ENCODE measurements at places on chromosomes 3 and 15.

- DNase-seq, result no peak
Measured at GRCh38 chr3:23756206-23756840, 49.4 kb upstream of the UBE2E1 start.

GRCh38 chr3:44238889-44239288 lies 2.8 kb upstream of the TOPAZ1 start:
- no peak for DNase-seq

DNA sequence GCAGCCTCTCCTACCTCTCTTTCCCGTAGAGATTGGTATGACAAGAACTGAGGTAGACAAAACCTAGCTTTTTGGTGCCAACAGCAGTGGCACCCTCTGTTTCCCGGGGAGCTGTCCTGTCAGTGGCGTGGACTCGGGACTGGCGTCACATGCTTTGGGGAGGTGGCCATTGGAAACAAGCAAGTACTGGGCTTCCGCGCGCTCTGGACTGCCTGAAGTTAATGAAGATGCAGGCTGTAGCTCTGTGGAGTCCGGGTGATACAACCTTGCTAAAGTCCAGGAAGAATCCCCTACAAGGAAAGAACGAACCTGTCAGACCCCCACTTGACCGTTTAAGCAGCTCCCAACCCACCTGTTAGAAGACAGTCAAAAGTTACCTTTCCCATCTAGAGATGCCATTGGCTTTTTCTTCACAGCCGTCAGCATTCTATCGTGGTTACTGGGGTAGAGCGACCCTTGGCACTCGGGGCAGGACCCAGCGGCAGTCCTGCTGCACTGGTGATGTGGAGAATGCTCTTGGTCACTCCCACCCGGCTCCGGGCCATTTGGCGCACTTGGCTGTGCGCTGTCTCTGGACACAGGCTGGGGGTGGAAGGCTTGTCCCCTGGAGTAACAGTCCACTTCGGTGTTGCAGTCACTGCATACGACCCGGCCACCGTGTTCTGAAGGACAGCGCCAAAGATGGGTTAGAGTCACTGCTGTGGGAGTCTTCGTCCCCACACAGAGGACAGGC lies 120.5 kb downstream of the LRIG1 start:
- DNase-seq, result no peak

DNA sequence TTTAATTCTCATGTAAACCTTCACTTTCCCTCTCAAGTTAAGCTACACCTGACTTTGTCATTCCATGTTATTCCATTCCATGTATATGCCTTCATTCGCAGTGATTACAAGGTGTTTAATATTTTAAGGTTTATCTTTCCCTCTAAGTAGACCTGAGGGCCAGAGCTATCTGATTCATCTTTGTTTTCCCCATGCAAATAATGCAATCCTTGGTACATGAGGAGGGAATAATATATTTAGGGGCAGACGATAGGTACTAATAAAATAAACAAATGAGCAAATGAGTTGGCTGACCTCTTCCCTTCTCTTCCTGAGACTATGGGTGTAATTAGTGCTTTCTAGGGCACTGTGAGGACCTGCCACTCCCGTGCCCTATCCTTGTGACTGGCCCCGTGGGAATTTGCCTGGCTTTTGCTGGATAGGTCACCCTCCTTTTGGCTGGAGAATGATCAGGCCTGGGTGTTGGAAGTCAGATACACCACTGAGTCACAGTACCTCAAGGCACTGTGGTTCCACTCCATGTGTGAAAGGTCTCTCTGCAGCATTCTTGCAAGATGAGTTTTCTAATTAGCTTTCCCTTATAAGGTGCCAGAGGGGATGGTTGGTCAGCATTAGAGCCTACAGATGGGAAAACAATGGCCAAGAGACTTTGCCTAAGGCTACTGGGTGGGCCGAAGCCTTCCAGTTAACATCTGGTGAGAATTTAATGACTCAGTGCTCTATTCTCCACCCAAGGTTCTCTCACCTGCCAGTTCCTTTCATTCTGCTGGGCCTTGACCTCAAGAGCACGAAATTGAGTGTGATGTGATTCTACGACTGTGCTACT lies 183.2 kb downstream of the P3H2 start:
- DNase-seq, result no peak

DNA sequence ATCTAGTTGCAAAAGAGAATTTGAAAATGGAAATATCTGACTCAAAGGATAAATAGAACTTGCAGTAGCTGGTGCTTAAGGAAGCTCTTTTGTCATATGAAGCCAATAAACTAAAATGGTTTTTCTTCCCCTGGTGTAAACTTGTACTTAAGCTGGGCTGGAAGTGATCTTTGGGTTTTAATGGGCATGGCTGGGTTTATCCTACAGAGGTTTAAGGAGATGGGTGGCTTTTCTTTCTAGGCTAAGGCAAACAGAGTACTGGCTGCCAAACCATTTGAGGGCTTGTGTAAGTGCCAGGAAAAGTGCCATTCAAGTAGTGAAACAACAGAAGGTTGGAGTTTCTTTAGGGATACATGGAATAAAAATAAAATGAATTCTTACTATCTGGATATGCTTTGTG lies 12.1 kb upstream of the UTS2B start:
- no peak for DNase-seq

DNA sequence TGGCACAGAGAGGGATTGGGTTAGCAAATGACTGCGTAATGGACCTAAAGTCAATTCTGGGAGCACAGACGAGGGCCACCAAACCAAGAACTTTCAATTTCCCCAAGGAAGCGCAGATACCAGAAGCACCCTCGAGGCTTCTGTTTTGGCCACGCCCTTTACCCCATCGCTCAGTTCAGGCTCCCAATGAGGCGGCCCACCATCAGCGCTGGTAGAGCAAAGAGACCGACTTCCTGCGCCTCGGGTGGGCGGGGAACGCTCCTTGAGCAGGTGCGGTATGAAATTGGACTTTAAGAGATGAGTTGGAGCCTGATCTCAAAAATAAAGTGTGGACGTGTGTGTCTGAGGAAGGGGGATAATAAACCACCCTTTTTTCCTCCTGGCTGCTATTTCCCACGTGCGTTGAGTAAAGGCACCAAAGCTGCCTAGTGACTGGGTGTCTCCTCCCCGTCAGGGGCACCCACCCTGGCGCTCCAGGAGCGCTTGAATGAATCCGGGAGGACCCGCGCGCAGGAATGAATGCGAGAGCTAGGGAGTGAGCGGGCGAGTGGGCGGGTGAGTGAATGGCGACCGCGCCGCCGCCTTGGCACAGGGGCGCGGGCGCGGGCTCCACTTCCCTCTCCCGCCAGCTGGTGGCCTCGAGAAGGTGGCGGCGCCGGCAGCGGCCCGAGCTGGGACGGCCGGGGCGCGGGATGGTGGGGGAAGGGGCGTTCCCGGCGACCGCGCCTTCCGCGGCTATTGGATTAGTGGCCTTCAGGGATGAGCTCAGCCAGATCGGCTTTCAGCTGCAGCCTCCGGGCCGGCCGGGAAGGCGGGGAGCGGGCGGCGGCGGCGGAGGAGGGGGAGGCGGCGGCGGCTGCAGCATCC lies at the start of gene SPSB4:
SPSB4 (plus strand) TSS at position 772 of the 867 bp plus-strand sequence. CDS start 14,758 bp downstream, outside the sequence.
- DNase-seq, result peak; percentile 73

GRCh38 chr3:89059211-89059925 lies 48.1 kb upstream of the EPHA3 start:
- no peak for DNase-seq

- peak; percentile 71 for DNase-seq
Measured at GRCh38 chr3:56251343-56251945, 216.8 kb downstream of the ERC2 start.

DNA sequence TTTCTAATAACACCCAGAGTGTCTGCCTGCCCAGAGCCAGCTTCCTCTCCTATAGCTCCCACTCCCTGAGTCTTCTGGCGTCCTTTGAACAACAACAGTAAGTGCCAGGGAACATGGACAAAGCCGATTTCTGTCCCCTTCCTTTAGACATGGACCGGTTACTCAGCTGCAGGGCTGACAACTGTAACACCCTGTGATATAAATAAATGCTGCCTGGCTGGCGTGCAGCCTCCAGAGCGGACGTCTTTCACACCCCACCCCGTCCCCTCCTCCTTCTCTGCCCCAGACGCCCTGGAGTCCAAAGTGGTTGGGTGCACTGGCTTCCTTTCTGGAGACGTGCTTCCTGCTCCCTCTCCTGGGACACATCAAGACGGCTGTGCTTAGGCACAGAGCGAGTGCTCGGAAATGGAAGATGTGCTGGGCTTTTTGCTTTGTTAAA lies 281.9 kb upstream of the LRRFIP2 start:
- peak; percentile 60 for DNase-seq

DNA sequence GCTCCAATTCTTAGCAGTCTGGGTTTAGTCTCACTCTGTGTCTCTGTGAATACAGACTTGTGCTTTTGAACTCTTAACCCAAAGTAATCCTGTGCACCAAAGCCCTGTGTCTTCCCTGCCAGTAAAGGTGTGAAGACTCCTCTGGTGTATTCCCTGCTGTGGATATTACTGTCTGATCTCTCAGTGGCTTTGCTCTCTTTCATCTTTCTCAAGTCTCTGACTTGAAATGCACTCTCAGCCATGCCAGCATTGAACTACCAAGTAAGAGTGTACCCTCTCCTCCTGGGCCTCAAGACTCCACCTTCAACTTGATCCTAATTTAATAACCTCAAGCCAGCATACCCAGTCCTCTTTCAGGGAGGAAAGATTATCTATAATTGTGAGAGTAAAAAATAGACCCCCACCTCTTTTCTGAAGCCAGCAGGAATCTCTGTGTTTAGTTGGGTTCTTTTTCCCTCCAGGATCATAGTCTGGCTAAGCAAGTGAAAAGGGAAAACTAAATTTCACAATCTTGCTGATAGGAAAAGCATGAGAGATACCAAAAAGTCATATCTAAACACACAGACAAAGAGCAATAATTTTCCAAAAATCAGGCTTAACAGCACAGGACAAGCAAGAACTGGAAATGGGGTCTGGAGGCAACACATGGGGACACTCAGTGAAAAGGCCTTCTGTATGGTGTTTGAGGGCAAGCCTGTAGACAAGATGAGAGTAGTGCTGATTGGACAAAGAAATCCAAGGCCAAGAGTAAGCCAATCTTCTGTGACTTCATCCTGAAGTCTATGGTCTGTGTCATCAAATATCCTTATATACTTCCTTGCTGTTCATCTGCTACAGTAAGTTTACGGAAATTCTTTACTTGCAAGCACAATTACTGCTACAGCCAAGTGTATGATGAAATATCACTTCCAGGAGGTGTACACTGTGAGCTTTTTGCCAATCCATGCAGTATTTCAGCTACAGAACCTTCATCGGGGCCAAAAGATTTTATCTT lies 296.1 kb upstream of the TGFBR2 start:
- no peak for DNase-seq

- DNase-seq, result no peak
Measured at GRCh38 chr15:67947254-67948039, 106.7 kb upstream of the PIAS1 start.

- DNase-seq, result peak; percentile 74
Measured at GRCh38 chr3:169811631-169812331, 889 bp upstream of the LRRIQ4 start.

DNA sequence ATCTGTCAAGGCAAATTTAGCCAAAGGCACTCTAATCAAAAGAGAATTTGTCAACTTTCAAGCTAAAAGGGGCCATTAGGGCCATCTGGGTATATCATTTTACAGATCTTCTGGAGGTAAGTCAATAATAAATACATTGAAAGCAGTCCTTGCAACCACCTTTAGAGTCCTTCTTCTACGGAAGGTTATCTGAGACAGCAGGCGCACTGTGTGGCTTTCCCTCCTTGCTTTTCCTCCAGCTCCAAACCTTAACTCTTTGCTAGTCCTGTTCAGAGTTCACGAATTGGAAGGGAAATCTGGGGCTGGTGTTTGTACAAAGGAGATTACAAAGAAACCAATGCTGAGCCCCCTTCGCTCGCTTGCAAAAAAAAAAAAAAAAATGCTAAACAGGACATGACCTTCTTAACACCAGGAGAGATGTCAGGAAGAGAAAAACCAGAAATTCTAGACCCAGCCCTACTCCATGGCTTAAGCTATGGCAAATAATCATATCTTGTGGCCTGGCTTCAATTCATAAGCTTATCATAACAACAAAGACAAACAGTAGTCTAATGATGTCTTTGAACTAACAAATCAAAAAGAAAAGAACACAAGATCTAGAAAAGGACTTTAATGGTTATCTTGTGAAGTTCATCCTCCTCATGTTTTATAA lies 215.7 kb downstream of the STT3B start:
- DNase-seq, result no peak

DNA sequence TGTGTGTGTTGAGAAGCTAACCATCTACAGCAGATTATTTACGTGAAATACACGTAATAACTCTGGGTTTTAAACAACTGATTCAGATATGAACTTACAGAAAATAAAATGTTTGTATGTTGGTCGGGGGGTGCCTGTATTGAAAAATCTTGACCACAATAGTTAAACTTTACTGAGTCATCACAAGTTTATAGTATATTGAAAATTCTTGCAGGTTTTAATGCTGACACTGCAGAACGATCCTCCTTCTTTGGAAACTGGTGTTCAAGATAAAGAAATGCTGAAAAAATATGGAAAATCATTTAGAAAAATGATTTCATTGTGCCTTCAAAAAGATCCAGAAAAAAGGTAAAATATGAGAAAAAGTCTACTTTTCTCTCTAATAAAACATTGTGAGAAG lies 41.3 kb upstream of the SLC22A13 start:
- DNase-seq, result no peak

DNA sequence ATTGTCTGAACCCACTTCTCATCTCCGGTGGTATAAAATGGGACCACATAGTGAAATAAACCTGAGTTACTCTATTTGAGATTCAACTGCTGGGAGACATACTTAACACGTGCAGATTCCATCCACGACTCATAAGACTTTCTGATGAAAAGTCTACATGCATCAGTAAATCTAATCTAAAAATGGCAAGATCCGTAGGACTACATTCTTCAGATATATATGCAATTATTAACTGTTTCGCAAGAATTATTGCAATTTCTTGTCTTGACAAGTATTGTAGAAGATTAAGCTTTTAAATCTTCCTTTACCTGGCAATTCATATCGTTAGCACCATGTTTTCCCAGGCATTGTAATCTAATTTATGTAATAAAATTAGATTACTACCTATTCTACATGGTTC lies 718.7 kb upstream of the CBLB start:
- DNase-seq, result no peak

DNA sequence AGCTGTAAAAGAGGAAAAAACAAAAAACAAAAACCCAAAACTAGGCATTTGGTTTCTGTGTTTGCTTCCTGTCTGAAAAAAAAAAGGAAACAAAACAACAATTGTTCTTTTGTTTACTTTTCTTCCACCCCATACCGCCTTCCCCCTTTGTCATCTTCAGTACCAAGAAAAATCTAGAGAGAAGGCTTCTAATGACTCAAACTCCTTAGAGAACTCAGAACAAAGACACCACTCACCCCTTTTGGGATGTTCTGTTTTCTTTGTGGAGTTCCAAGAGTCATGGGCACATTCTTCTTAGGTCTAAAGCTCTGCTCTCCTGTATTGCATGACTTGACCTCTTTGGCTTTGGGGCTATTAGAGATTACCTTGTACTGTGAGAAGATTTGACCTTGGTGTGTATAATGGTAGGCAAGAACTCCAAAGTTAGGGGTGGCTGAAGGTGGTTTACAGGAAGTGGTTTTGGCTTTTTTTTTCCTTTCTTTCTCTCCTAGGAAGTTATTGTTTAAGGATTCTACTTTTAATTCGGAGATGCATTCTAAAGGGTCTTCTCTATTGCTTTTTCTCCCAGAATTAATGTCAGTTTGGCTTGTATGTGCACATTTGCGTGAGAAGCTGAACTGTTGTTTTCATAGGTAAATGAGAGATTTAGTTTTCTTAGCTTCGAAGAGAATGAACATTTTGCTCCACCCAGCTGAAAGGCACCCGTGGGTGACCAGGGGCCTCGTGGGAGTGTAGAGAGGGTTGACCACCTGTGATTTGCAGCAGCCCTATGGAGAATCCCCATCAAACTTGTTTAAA lies 39.5 kb upstream of the ZBTB20 start:
- no peak for DNase-seq
